ENCODE measurements at places on chromosomes 4 and X. TPM values are rescaled to one million over a fixed set of nuclear protein-coding genes. Genes with fewer than 3 reads are reported as not detected.

The ADH1B gene
- polyA plus RNA-seq, result 8.7 TPM

The GPM6B gene
- 29.0 TPM for polyA plus RNA-seq

The GABRG1 gene
- not detected for polyA plus RNA-seq

The GATA1 gene
- 0.28 TPM for polyA plus RNA-seq

The MTM1 gene
- 3.7 TPM for polyA plus RNA-seq

The BEX2 gene
- polyA plus RNA-seq, result 31.3 TPM

The GUCY1B1 gene
- polyA plus RNA-seq, result 26.2 TPM

The GYPE gene
- polyA plus RNA-seq, result 2.0 TPM

The CITED1 gene
- polyA plus RNA-seq, result 10.6 TPM

The TAF7L gene
- 0.12 TPM for polyA plus RNA-seq

The GAGE13 gene
- not detected for polyA plus RNA-seq

DNA sequence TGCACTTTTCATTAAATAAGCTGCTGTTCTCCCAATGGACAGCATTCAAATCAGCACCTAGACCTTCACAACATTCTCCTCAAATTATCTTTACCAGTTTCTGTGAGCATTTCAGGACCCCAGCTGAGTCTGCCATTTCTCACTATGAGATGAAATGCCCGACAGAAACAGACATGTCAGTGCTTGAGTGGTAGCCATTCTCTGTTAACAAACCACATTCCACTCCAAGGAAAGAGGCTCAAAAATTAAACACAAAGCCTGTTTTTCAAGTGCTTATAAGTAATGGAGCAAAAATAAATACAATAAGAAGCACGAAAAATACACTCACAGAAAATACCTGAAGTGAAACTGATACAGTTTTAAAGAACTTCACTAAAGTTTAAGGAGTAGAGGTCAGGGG, 320.2 kb upstream of the PRPS2 start:
- no peak for DNase-seq

DNA sequence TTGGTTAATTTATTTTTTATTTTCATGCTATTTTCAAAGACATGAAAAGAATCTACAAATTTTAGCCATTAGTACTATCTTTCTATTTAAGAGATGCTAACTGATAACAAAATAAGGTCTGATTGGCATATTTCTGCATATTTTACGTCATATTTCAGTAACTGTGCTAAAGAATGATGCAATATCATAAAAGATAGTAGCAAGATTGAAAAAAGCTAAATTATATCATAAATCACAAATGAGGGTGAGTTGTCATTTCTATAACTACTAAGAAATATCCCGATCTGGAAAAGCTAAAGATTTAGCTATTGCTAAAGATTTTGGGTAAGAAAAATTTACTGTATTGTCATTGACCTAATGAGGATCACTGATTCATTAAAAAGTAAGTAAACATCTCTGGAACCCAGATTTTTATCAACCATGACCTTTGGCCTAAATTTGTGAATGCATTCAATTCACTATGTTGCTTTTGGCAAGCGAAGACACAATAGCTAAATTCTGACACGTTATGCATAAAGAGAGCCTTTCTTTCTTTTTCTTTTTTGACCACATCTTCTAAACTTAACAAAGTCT, 103.6 kb downstream of the HPGD start:
- DNase-seq, result no peak

DNA sequence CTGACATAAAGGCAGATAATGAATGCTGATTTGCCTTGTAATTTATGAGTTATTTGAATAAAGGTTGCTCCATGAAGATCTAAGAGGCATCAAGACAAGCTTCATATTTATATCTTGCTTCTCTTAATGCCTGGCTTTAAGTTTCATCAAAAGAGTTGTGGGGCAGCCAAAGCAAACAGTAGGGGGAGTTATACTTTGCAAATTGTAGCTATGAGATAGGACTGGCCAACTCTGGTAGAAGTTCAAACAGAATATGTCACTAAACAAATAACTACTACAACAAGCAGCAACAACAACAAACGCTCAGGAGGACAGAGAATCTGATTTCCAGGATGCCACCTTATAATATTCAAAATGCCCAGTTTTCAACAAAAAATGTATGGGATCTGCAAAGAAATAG, 69.1 kb upstream of the PLAC1 start:
- no peak for DNase-seq

- DNase-seq, result no peak
These were observed 115.0 kb upstream of the LDB2 start for GRCh38 chr4:17013382-17014006.

DNA sequence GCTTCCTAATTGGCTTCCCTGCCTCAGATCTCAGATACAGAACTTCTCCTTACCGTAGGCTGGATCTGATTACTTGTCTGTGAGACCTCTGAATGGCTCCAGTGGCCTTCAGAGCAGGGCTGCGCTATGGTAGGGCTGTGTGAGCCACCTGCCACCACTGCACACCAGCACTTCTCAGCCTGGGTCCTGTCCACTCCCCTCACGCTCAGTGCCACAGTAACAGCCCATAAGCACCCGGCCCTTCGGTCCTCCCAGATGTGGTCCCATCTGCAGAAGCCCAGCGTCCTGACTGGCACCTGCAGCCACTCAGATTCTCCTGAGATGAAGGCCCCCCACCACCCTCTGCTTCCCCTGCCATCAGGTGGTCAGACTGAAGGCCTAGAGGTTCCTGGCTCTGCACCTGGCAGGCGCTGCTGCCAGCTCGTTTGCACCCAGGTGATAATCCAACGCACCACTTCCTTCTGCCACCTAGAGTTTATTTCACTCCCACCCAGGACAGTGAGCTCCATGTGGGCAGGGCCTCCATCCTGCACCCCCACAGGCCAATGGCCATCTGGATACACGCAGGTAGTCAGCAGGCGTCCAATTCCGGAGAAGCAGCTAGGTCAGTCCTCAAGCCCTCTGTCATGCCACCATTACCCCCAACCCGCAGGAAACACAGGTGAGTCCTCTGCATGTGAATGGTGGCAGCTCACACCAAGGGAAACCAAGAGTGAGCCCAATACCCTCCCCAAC, 5.4 kb downstream of the WDR1 start:
- DNase-seq, result no peak

DNA sequence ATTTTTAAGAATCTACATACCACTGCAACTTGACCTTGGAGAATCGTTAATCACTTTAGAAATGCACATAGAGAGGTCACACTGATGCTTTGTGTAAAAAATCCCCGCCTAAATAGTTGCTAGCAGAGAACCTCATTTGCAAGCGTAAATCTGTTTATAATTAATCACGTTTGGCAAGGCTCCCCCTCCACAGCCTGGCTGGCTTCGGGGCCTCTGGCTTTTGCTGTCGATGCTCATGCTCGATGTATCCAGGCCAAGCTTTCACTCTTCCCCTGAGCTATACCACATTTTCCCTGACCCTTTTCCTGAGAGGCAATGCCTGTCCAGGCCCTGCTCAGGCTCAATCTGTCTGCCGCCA, 23.4 kb downstream of the CYTL1 start:
- DNase-seq, result no peak

- DNase-seq, result peak; percentile 14
These were observed at the start of gene FGFR3 for GRCh38 chr4:1792832-1793495. FGFR3 (plus strand) TSS chr4:1793293; CDS start chr4:1793935, 642 bp downstream.

DNA sequence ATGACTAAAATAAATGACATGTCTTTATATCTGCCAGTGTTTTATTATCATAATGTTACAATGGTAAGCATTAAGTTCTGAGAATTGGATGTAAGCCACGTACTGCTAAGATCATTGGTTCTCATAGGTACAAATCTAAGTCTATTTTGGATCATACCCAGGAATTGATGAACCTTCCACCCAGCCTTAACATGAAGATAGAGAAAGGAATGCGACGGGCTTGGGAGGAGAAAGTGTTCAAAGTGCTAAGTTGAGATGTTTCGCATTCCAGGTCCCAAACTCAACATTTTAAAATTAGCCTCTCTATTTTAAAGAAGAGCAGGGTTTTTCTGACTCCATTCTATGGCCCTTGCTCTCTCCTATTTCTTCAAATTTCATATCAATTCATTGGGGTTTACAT, 54.9 kb upstream of the FRAS1 start:
- DNase-seq, result no peak

DNA sequence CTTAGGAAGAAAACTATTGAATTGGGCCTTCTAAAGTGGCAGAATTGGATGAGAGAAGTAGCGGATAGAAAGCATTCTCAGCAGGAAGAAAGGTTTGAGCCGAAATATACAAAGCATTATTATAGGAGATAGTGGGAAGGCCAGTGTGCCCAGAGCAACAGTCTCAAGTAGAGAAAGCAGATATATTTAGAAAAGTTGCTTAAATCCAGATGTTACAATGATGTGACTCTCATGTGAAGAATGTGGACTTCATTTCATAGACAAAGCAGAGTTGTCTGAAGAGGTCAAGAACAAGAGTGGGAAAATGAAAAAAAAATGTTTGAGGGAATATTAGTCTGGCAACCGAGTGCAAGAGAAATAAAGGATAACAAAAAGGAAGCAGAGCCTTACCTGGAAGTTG, 66.9 kb downstream of the SYNPO2 start:
- DNase-seq, result no peak

GRCh38 chr4:37725718-37726117, 39.5 kb upstream of the RELL1 start:
- no peak for DNase-seq

- no peak for DNase-seq
These were observed 45.0 kb upstream of the CPLX1 start for GRCh38 chr4:870951-871350.

DNA sequence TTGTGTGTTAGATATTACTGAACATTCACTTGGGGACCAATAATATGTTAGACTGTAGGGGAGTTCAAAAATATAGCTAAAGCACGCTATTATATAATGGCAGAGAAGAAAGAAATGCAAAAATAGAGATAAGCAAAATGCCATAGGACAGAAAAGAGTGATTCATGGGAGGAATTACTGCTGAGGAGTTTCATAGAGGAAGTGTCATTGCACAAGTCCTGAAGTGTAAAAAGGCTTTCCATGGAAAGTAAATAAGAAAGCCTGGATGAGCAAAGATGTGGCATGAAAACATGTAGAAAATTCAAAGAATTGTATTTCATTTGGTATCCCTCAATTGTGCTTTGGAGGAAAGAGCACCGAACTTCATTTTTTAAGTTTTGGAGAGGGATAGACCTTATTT, 14.5 kb downstream of the HMGB2 start:
- DNase-seq, result no peak

DNA sequence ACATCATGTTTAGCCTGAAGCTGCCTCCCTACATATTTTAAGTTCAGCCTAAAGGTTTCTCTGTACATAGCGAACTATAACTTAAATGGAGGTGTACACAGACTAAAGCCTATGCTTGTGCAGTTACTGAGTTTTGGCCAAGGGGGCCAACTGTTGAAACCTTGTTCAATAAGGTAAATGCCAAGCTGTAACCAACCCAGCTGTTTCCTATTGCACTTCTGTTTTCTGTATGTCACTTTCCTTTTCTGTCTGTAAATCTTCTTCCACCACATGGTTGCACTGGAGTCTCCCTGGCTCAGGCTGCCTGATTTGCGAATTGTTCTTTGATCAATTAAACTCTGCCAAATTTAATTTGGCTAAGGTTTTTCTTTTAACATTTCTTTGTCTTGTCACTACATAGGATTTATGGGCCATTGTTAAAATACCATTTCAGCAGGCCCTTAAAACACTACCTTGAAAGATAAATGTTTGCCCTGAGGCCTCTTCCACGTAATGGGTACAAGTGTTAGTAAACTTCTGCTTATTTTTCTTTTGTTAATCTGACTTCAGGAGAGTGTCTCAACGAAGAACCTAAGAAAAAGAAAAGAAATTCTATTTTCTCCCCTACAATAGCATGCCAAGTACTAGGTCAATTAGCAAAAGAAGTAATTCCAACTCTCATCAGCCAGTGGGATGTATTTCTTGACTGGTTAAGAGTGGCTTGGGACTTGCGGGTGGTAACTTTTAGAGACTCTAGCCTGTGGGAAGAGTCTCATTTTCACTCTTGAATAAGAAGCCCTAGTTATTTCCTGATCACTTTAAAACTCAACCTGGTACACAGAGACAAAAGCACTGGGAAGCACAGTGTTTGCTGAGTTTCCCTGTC, 45.7 kb upstream of the PRSS12 start:
- DNase-seq, result no peak

- no peak for DNase-seq
These were observed 130.8 kb upstream of the NPY2R start for GRCh38 chr4:155077452-155078229.

GRCh38 chr4:26020083-26020668, 106.2 kb downstream of the SMIM20 start:
- no peak for DNase-seq

DNA sequence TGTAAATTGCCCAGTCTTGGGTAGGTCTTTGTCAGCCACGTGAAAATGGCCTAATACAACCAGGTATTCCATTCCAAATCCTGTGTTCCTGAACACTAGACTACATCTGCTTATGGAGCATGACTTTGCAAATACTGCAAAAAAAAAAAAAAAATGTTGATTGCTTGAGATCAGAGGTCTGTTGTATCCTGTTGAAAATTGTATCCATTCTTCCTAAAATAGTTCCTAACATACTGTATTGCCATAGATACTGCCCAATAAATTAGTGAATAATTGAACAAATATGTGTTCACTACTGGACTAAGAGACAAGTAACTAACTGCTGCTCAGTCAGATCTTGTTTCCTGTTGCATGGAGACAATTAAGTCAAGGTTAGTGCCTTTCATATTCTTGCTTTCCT, 164.3 kb upstream of the PABPC4L start:
- DNase-seq, result no peak

DNA sequence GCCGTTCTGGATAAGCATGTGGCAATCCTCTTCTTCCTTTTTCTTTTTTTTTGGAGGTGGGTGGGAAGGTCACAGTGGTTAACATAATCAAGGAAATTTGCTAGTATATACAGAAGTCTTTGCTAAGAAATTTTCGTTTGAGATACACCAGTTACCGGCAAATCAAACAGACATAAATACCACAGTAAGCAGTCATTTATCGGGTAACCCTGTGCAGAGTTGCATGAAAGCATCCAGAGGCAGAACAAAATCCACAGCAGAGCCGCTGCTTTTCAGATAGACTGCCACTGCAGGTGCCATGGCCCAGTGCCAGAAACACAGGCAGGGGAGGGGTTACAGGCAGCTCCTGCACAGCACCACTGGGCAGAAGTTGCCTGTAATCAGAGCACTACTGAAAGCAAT, 179.1 kb upstream of the MAB21L2 start:
- peak; percentile 38 for DNase-seq

DNA sequence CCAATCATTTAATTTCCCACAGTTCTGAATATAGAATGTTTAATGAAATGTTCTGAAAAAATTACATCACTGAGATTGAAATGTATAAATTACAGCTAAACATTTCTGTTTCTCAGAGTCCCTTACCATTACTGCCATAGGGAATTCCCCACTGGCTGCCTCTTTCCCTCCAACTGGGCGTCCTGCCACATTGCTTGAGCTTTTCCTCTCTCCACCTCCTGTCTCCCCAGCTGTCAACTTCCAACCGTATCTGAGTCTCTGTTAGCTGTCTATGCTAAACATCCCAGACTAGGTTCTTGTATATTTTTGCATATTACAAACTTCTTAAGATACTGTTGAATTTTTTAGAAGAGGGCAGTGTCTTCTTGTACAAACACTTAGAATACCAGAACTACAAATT, 407.3 kb upstream of the SLIT2 start:
- peak; percentile 50 for DNase-seq

- DNase-seq, result peak; percentile 36
These were observed 1.7 kb downstream of the PPP2R2C start for GRCh38 chr4:6470502-6471306.
